Mesothelial cell of epicardium (in vitro differentiated cells): ENCODE measurements at places on chromosomes 5 and 9.
A peak's percentile ranks its signal among the peaks of the same experiment; 100 is the strongest.

GRCh38 chr9:88425538-88425950 lies 37.3 kb downstream of the SPIN1 start:
- DNase-seq: no peak

GRCh38 chr9:114051706-114052105 lies 26.4 kb downstream of the AMBP start:
- DNase-seq: no peak

DNA sequence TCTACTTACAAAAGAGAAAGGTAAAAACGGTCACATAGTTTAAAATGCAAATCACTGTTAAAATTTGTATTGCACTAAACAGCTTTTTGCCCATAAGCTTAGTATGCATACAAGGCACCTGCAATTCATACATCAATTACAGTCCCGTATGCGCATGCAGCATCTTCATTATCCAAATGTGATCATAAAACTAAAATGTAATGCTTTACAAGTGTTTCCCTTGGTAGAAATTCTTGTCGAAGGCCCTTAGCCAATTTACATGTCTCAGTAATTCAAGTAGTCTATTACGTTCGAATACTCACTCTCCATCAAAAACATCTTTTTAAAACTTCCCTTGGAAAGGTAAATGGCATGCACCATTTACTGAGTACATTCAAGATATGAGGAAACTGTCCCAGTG lies 32.6 kb downstream of the TRPM6 start:
- DNase-seq: no peak

GRCh38 chr9:92341578-92341977 lies 15.8 kb downstream of the CENPP start:
- no peak for DNase-seq

DNA sequence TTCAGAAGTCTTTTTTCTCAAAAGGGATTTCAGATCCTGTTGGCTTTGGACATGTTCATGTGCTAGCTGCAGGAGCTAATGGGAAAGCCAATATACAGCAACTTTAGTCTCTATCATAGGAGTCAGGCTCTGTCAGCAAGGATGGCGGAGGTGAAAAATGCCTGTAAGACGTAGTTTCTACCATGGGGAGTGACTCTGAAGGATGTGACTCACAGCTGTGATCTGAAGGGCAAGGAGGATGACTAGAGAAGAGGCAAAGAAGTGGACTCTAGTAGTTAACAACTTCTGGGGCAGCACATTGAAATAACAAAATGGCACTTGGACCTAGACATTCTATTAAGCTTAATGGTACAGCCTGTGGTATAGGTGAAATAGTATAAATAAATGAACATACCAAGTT lies 3.1 kb upstream of the NDUFS4 start:
- DNase-seq: no peak

DNA sequence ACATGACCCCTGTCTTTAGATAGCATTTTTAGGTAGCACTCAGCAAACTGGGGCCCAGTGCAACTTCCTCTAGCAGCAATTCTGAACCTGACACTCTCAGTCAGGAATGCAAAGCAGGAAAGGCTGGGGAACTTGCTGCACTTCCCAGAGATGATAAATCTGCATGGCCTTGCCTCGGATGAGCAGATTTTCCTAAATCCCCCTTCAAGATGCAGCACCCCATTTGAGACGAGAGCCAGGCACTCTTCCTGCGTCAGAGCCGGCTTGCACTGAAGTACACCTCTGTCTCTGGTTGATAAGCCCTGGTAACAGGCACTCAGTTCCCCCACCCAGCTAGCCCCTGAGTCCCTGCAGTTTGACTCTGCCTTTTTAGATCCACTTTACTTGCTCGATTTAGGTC lies 296.7 kb upstream of the PANK3 start:
- DNase-seq: no peak

DNA sequence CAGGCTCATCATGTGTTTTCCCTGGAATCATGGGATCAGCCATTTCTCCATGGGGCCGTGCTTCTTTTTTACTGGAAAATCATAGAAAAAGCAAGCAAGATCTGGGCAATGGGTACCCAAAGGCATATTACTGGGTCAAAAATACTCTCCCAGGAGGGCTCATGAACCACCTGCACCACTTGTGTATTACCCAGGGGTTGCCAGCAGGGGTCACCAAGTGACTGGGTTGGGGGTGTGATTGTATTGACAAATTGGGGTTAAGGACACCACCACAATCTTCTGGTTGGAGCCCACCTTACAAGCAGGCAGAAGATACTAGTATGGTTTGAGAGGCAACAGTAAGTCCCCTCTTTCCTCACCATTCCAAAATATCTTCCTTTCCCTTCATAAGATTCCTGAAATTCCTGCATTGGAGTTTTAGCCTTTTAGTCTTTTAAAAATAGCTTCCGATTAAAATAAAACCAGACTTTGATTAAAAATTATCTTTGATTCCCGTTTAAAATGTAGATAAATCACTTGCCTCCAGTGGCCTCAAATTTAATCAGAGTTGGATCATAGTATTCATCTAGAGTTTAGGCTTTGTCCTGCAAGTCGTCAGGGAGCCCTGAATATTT lies 603.3 kb downstream of the KIF4B start:
- DNase-seq: peak; percentile 45
